ENCODE measurements at places on chromosomes 5 and 9.
A peak's percentile ranks its signal among the peaks of the same experiment; 100 is the strongest.

- no peak for ATAC-seq
Observed at GRCh38 chr5:115948091-115948534, 14.2 kb upstream of the LVRN start.

DNA sequence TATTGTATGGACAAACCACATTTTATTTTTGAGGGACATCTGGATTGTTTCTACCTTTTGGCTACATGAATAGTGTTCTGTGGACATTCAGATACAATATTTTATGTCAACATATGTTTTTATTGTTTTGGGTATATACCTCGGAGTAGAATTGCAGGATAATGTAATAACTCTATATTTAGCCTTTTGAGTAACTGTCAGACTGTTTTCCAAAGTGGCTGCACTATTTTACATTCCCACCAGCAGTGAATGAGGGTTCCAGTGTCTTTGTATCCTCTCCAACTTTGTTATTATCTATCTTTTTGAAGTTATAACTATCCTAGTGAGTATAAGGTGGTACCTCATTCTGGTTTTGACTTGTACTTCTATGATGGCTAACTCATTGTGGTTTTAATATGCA is 11.0 kb downstream of the NDUFS4 start:
- no peak for ATAC-seq

DNA sequence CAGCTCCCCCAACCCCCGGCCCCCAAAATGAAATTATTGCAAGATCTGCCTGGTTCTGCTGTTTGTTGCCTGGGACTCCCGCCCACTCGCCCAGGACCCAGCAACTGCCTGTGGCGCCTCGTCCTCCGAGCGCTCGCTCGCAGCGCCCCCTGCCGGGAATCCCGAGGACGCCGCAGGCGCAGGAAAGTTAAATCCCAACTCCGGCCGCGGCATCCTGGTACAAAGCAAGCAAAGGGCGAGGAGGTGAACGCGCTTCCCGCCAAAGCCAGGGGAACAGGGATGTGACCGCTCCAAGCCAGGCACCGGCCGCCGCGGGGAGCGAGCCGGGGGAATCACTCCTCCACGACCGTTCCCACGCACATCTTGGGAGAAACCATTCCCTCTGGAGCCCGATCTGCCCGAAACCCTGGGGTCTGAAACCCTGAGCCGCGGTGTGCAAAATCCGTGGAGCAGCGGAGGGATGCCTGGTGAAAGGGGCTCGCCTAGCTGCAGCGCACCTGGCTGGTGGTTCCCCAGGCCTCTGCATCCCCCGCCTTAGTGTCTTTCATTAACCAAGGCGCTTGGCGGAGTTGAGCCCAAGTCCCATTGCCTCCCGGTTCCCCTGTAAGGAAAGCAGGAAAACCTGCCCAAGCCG is 1.3 kb downstream of the SEMA5A start:
- ATAC-seq: peak; percentile 89

GRCh38 chr9:69115621-69116020 is 58.5 kb upstream of the TJP2 start:
- peak; percentile 83 for ATAC-seq

DNA sequence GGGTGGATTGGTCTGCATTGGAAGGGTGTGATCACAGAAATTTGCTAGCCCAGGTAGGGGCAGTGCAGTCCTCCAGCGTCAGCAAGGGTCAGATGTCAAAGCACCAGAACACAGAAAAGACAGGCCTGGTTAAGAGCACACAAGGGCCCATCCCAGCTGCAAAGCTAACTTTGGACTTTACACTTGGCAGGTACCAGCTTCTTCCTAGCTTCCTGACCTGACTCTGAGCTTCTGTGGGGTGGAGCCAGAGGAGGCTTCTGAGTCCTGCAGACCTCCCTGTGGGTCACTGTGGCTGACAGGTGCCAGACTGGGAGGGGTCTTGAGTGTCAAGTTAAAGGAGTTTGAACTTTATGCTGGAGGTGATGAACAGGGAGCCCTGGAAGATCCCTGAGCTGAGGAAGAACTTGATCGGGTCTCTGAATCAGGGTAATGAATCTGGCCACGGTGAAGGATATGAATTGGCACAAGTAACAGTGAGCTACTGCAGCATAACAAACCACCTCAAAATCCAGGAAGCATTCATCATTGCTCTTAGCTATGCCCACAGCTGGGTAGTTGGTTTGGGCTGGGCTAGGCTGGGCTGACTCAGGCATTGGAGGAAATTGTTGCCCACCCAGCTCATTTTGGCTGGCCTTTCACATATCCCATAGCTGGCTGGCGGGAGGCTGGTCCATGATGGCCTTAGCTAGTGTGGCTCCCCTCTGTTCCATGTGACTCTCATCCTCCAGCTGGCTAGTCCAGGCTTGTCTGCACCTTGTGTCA is 63.4 kb downstream of the BARX1 start:
- ATAC-seq: no peak

DNA sequence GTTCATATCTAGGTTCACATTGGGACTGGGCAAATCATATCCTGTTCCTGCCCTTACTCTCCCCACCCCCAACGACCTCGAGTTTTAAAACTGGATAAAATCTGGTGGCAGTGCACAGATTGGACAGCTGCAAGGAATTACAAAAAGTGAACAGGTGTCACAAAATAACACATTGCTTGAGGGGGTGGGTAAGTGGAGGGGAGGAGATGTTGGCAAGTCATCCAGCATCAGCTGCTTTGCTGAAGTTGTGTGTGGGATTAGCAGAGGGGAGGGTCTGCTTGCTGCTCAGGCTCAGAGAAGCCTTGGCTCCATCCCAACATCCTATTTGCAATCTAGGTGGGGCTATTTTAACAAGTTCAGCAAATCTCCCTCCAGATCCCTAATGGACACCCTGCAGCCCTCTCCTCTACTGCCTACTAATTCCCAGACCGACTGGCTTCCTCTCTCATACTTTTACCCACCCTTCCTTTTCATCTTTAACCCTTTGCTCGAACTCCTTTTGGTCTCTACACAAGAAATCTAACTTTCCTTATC is 39.8 kb upstream of the SLC24A2 start:
- no peak for ATAC-seq

DNA sequence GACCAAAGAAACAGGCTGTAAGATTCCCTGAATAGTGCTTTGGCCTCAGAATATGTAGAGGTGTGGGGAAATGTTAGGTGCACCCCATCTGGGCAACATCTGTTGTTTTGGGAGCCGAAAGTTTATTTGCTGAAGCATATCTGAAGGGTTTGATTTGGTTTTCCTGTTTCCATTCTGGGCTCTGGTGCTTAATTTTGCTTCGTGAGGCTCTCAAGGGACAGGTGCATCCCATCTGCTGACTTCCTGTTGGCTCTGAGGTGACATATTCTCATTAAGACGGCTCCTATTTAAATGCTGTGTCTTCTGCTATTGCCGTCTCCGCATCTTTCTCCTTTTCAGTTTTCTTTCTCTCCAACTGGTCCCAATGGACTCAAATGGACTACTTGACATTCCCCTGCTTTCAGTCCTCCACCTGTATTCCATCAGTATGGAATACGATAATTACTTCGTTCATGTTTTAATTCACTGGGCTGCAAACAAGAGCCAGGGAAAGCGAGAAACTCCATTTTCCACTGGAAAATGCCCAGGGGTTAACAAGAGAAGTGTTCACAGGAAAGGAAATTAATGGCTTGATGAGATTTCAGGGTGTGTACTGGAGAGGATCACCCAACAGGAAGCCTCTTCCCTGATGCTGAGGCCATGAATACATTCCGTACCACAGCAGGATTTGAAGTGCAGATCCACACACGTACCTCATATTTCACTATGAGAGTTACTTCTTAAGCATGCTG is 104.0 kb downstream of the MTX3 start:
- ATAC-seq: no peak

GRCh38 chr9:97310896-97311295 is 3.4 kb downstream of the CCDC180 start:
- ATAC-seq: no peak

GRCh38 chr5:159156426-159157238 is 52.7 kb downstream of the RNF145 start:
- ATAC-seq: peak; percentile 94

- ATAC-seq: peak; percentile 74
Observed at GRCh38 chr5:159441441-159441840, 111.2 kb upstream of the IL12B start.

DNA sequence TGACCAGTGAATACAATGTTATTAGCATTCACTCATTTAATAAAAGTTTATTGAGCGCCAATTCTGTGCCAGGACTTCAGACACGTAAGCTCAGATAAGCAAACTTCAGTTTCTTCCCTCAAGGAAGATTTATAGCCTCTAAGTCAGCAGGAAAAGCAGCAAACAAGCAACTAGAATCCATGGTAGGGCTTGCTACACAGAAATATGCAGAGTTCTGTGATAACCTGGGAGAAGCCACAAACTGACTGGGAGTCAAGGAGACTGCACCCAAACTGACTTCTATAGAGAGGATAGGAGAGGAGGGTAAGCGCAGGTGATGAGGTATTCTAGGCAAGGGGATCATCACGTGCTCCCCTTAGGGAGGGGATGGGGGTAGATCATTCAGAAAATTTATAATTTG is 1.4 kb upstream of the OGN start:
- peak; percentile 31 for ATAC-seq

GRCh38 chr5:81425569-81425968 is 31.6 kb upstream of the ACOT12 start:
- ATAC-seq: peak; percentile 80

DNA sequence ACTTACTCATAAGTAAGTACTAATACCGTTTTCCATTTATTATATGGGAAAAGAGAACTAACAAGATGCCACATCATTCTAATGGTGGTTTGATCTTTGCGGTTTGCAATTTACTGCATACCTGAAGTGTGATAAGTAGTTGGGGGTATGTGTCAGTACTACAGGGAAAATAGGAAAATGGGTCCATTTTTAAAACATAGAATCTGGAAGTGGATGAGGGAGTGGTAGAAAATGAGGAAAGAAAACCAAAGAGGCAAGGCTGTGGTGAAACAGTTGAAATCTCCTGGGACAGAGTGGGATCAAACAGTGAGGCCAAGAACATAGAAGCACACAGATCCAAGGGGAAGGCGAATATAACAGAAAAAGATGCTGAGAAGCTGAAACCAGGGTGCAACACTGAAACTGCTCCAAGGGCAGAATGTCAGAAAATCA is 6.7 kb downstream of the ADAMTSL1 start:
- peak; percentile 33 for ATAC-seq

DNA sequence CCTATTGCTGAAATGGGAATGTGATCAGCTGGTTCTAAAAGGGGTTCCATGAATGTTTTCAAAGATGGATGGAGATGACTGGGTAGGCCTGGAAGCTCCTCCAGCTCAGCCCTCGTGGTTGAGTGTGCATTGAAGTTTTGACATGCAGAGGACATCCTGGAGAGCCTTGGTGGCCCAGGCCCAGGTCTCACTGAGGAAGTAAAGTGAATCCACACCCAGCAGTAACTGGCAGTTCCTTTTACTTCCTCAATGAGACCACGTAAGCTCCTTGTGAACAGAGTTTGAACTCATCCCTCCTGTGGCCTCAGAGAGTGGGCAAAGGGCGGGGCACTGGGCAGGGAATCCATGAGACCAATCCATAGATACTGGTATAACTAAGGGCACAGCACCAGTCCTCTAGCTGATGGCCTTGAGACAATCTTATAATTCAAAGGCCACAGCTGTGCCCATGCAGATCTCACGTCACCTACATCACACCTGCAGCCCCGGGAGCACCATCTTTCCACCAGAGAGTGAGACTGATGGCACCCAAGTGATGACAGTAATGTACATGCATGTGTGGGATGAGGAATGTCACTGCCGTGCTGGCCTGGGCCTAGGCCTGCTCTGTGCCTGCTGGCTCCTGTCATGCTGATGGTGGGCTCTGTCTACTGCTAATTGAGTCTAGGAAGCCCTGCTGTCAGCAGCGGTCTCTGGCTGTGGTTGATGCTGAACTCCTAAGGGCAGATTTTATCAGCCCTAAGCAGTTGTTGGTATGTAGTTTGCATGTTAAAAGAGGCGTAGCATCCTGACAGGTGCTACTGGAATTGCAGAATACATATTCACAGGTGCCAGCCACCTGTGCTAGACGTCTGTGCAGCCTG is 257.8 kb downstream of the FSTL4 start:
- ATAC-seq: no peak

- peak; percentile 47 for ATAC-seq
Observed at GRCh38 chr5:138000102-138000723, 32.7 kb downstream of the FAM13B start.

DNA sequence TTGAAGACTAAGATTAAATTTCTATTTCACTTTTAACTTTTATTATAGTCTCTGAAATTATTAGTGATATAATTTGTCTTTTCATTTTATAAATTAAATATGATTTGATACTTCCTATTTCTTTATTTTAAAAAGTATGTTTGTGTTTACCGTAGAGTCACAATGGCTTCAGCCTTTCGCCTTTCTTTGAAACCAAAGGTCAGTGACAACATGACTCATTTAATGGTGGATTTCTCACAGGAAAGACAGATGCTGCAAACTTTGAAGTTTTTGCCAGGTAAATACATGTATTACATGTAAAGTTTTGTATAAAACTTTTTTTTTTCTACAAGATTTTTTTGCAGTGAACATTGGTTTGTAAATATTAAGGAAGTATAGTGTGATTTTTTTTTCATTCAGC is 36.4 kb downstream of the FSD1L start:
- ATAC-seq: no peak

DNA sequence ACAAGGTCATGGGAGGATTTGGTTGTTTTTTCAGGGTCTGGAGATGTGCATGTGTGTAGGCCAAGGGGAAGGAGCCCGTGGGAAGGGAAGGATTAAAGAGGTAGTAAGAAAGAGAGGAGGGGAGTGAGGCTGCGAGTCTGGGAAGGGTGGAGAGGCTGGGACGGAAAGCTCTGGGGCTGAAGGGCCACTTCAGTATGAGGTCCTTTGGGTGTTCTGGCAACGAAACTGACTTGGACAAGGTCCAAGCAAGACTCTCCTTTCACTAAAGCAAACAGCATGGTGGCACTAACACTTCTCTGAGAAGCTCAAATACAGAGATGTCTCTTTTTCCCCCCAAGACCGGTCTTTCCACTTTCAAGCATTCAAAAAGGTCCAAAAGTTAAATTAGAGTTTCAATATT is 394.5 kb downstream of the ARHGEF28 start:
- ATAC-seq: no peak

DNA sequence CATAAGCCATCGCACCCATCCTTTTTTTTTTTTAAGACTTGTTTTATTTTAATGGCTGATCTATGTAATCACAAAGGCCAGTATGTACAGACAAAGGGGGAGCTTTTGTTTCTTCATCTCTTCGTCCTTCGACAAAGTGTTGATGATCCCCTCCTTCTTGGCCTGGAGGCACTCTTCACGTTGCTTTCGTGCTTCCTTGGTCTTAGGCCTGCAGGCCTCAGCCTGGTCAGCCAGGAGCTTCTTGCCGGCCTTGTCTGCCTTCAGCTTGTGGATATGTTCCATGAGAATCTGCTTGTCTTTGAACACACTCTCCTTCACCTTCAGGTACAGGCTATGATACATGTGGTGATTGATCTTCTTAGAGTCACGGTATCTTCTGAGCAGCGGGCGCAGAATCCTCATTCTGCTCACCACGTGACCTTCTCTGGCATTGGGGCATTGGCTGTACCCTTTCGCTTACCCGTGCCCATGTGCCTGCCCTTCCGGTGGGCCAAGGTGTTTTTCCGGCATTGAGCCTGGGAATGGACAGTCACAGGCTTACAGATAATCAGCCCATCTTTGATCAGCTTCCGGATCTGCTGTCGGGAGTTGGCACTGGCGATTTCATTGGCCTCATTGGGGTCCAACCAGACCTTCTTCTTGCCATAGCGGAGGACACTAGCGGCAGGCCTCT is 36.0 kb downstream of the TLX3 start:
- no peak for ATAC-seq

GRCh38 chr9:8684978-8685708 is 885.6 kb upstream of the DMAC1 start:
- ATAC-seq: no peak
